Lung (tissue), 17 donors: ENCODE measurements at places on chromosomes 5 and 9. TPM values are rescaled to one million over a fixed set of nuclear protein-coding genes. Genes with fewer than 3 reads are reported as not detected.
A peak's percentile ranks its signal among the peaks of the same experiment; 100 is the strongest.

The SOWAHA gene
- total RNA-seq = 0.14 TPM

The STK32A gene
- 8.7 TPM for total RNA-seq

The SPATA31A3 gene
- not detected for total RNA-seq

The PCDHGA3 gene
- 2.1 TPM for total RNA-seq

The DAB2 gene
- 112 TPM for total RNA-seq

The CTXN3 gene
- not detected for total RNA-seq

The ROR2 gene
- 32.3 TPM for total RNA-seq

The SERINC5 gene
- 41.2 TPM for total RNA-seq

The PPP2R2B gene
- total RNA-seq = 0.94 TPM

The IFNK gene
- not detected for total RNA-seq

The STRBP gene
- total RNA-seq = 22.1 TPM

GRCh38 chr5:55146543-55147151 is 13.3 kb upstream of the GPX8 start:
- peak; percentile 86 for DNase-seq

DNA sequence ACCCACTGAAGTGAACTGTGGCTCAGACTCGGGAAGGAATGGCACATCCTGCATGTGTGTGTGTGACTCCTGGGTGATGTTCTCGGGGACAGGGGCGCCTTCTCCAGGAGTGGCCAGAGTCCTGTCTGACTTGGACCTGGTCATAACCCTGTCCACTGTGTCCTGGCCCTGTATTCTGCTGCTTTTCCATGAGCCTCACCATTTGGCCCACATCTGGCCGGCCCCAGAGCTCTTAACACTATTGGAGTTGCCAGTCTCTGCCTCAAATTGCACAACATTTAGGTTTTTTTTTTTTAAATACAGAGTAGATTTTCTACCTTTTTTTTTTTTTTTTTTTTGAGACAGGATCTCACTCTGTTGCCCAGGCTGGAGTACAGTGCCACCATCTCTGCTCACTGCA is 278.3 kb upstream of the TUT7 start:
- DNase-seq = no peak

DNA sequence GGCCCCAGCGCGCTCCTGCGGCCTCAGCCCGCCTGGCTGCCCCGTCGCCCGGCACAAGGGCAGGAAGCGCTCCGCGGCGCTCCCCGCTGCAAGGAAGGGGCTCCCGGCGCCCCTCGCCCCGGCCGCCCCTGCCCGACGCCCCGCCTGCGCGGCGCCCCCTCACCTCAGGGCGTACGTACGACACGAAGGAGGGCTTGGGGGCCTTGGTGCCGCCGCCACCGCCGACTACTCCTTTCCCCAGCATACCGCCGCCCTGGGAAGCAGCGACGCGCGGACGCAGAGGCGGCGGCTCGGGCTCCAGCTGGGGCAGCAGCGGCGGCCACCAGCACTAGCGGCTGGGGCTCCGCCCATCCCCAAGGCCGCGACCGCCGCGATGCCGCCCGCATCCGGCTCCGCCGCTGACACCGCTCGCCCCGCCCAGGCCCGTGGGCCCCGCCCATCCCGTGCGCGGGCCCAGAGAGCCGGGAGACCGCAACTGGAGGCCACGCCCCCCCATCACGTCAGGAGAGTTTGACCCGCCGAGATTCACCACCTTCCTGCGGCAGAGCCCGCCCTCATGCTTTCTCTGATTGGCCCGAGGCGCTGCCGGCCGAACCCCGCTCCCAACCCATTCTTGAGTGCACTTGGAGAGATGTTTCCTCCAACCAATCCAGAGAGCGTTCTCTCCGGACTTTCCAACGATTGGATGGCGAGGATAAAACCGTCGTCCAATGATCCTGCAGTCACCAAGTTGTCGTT is at the start of gene MTMR12:
MTMR12 (minus strand) TSS at position 345 of the 738 bp plus-strand sequence; CDS start at position 244, 101 bp downstream.
- DNase-seq = peak; percentile 100

DNA sequence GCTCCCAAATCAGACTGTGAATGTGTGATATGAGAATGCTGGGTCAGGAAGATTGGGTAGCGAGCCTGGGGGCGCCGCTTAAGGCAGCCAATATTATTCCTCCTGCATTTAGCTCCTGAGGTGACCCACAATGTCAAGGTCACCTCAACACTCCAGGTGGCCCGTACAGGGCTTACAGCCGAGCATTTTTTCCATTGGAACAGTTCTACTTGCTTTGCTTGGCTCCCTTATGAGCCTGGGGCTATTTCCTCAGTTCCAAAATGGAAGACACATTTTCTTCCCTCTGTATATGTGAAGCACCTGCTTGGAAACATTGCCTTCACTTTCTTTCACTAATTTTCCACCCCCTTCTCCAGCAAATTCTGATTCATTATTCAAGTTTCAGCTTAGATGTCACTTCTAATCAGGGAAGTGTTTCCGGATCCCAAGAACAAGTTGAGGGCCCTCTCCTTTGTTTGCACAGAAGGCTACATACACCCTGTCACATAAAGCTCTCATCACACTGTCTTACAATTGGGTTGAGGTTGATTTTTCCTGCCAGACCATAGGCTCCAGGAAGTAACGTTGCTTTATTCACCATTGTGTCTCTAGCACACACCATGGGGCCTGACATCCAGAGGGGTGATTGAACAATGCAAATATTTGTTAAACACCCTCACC is 330.2 kb downstream of the PIK3R1 start:
- DNase-seq = no peak

DNA sequence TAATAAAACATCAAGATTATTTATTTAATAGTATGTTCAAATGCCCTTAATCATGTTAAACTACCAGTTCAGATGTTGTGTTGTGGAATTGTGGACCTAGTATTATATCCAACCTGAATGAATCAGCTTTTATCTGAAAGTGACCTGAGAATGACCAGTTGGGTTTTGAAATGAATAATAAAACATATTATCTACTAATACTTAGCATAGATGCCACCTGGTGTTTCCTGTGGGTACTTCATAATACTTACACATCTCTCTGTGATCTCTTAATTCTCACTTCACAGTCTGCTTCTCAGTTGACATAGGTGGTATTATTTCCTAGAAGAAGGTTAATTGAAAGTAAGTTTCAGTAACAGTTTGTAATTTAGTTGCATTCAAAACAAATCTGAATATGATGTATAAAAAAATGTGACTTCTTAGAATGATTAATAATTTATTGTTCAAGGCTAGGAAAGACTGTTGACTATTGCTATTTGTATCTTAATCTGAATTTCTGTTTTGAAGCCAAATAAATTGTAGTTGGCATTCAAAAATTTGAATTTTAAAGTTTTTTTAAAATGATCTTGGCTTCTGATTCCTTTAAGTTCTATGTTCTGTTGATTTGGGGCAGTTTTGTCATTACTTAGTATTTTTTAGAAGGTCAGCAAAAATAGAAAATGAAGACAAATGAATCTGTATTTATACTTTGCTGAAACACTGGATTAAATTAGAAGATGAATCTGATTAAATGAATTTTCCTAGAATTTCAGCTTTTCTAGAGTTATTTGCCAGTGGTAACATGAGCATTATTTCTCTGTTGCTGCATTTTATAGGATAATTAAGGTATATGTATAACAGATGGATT is 48.2 kb downstream of the KIF2A start:
- DNase-seq = no peak

GRCh38 chr5:136075466-136075891 is 46.7 kb downstream of the TGFBI start:
- peak; percentile 57 for DNase-seq

- DNase-seq = no peak
Measured at GRCh38 chr9:36764364-36765076, 191.8 kb downstream of the MELK start.

DNA sequence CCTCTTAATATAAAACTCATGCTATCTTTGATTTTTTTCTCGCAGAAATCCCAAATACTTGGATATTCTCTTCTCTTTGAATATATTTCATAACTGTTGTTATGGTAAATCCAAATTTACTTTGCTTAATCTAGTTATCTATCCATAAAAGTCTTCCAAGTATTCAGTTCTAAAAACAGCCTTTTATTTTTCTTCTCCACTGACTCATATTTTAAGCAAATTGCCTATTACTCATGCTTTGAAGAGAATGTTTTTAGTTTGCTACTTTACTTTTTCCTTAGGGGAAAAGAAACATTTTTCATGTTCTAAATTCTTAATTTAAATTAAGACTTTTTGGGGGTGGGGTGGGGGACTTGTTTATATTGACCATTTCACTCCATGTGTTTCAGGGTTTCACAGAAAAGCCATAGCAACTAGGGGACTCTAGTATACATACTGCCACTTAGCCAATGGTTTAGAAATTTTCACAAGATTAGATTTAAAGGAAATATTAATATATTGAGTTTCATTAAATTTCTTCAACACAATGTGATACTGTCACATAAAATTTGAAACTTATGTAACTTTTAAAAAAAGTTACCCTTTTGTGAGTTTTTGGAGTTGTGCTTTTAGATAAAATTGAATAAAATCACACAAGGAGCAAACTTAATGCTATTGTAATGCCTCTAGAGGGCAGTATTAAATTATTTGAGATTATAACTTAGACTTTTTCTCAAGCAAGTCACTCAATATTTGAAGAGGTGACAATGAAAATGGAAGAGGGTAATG is 545.8 kb upstream of the ARRDC3 start:
- DNase-seq = no peak

DNA sequence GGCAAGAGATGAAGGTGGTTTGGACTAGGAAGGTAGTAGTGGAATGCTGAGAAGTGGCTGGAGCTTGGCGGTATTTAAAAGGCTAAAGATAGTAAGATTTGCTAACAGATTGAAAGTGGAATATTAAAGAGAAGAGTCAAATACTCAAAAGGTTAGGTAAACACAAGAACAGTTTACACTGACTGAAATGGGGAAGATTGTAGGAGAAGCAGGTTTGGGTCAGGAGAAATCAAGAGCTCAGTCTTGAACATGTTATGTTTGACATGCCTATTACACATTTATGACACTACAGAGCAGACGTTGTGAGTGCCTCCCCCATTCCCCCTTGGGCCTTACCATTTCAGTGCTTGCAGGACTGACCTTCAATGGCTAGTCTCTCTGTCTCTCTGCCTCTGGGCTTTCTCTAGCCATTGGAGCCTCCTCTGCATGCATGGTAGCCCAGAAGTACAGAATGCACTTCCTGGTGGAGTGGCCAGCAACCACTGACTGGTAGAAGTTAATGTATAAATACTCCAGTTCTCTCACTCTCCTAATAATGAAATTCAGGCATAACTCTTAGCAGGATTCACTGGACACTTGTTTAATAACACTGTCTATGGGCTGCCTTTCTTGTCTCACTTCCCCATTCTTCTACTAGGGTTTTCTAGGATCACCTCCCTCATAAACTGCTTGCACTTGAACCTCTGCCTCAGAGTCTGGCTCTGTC is 56.8 kb downstream of the HMGCS1 start:
- no peak for DNase-seq

- no peak for DNase-seq
Measured at GRCh38 chr9:69874301-69875060, 53.9 kb downstream of the CFAP95 start.

- DNase-seq = no peak
Measured at GRCh38 chr5:67793418-67793817, 422.1 kb upstream of the PIK3R1 start.

- DNase-seq = no peak
Measured at GRCh38 chr9:99143655-99144054, 38.7 kb downstream of the TGFBR1 start.

DNA sequence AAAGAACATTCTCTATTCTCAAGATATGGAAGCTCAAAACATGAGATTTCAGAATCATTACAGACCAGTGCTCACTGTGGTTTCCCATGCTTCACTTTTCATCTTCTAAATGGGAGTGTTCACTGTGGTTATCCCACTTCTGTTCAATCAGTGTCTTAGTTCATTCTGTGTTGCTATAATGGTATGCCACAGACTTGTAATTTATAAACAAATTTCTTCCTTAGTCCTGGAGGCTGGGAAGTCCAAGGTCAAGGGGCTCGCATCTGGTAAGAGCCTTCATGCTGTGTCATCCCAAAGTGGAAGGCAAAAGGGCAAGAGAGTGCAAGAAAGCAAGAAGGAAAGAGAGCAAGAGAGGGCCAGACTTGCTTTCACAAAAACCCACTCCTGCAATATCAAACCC is 146.3 kb downstream of the TTC39B start:
- no peak for DNase-seq

DNA sequence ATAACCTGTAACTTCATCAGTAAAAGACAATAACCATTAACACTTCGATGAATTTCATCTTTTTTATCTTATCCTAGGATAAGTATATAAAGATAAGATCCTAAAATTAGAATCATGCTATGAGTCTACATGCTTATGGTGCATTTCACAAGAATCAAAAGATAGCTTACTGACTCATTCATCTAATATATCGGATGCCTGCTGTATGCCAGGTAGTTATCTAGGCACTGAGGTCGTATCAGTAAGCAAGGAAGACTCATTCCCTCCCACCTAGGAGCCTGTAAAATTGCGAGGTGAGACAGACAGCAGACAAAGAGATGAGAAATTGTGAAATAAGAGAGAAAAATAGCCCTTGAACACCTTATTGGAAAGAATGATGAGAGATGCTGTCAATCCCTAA is 240.6 kb upstream of the ADAMTSL1 start:
- no peak for DNase-seq

DNA sequence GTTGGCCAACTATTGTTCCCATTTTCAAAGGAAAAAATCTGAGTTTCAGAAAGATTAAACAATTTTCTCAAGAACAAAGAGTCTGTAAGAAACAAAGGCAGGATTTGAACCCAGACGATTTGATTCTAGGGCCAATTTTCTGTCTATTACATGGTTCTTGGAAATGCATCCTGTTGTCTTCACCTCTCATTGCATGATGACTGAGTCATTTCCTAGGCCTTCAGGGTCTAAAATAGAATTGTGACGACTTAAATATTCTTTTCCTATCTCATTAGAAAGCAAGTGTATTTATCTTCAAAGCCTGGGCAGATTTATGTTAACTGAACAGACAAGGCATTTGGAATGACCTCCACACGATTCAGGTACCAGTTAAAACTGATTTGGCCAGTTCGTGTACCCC is 512.9 kb downstream of the NTRK2 start:
- no peak for DNase-seq

GRCh38 chr5:45372629-45373028 is 323.6 kb downstream of the HCN1 start:
- DNase-seq = no peak

- no peak for DNase-seq
Measured at GRCh38 chr9:96256800-96257199, 45.2 kb downstream of the HSD17B3 start.

GRCh38 chr9:99058964-99059921 is 45.7 kb upstream of the TGFBR1 start:
- DNase-seq = no peak

DNA sequence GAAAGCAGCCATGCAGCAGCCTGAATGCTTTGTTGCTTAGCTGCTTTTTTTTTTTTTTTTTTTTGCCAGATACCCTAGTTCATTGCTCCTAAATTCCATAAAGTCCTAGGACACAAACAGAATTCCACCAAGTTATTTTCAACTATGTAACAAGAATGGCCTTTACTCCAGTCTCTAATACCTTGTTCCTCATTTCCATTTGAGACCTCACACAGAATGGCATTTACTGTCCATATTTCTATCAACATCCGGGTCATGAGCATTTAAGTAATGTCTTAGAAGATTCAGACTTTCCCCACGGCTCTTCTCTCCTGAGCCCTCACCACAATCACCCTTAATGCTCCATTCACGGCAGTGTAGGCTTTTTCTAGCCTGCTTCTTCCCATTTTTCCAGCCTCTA is 31.7 kb upstream of the FBXW11 start:
- no peak for DNase-seq
